CD4-positive, alpha-beta T cell (primary cell): ENCODE measurements at places on chromosomes 12 and 14.

- DNase-seq, result no peak
These were observed 102.1 kb downstream of the DYRK2 start for GRCh38 chr12:67750513-67751183.

- peak; percentile 94 for DNase-seq
These were observed at the start of gene STX2 for GRCh38 chr12:130838951-130839769. Gene STX2 (minus strand): TSS chr12:130839250. CDS start chr12:130839099, 151 bp downstream.

DNA sequence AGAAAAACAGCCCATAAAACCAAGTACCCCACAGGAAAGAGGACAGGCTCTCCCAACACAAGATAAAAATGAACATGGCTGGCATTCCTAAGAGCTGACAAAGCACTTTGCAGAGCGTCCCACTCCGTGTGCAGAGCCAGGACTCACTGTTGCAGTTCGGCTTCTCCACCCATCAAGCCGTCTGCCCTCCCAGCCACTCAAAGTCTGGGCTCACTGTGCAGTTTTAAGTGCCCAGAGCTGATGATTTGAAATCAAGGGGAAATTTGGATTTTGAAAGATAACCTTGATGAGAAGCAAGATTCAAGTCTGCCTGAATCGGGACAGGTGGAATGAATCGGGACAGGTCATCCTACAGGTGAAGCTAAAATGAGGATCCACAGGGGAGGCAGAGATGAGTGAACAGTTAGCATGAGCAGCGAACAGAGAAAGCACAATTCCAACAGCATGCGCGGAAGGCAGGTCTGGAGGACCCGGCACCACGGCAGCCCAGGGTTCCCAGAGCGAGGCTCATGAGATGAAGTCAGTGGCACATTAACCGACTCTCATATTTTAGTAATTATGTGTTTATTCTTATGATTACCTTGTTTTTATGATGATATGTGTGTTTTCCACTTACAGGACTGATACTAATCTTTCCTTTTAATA, 39.8 kb upstream of the GPR68 start:
- DNase-seq, result no peak

- no peak for DNase-seq
These were observed 34.5 kb upstream of the VRK1 start for GRCh38 chr14:96762650-96763049.

GRCh38 chr14:47189911-47190484, 485.4 kb downstream of the MDGA2 start:
- DNase-seq, result no peak

GRCh38 chr12:7451756-7452155, 7.8 kb upstream of the CD163L1 start:
- DNase-seq, result no peak

DNA sequence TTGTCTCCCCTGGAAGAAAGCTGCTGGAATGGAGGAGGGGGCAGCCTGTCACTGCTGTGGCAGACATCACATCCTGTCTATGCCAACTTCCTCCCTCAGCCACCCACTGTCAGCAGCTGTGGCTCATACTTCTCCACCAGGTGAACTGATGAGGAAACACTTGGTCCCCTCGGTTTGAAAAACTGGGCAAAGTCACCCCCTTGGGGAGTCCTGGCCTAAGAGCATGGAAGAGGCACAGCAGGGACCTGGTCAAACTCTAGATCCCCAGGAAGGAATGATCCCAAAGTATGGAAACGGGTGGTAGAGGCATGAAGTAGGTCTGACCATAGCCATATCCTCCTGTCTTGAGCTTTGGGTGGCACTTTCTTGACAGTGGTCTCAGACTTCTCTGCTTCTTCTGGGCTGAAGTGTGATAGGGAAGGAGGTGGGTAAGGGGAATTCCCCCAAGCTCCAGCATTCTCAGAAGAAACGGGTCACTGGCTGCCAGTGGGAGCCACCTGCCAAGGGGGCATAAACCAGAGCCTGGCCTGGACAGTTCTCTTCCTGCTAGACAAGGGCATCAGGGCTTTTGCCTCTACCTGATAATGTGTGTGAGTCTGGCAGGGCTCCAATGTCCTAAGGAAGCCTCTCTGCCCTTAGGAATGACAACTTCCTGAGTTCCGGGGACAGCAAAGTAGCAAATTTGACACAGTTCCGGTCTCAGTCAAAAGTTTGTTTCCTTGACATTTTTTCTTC, 36.0 kb downstream of the FMNL3 start:
- peak; percentile 65 for DNase-seq

GRCh38 chr14:55438066-55438683, 2.2 kb downstream of the TBPL2 start:
- DNase-seq, result no peak

DNA sequence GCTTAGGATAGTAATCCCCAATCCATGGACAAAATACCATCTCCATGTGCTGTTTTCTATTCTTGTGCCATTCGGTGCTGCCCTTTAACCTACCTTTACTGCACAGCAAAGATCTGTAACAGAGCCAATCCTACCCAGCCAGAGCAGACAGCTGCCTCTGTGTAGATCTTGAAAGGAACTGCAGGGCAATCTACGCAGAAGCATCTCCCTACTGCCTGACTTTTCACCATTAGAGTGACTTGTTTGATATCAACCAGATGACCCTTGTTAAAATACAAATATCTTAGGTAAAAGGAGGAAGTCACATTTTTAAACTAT, 33.9 kb upstream of the PPM1A start:
- no peak for DNase-seq

DNA sequence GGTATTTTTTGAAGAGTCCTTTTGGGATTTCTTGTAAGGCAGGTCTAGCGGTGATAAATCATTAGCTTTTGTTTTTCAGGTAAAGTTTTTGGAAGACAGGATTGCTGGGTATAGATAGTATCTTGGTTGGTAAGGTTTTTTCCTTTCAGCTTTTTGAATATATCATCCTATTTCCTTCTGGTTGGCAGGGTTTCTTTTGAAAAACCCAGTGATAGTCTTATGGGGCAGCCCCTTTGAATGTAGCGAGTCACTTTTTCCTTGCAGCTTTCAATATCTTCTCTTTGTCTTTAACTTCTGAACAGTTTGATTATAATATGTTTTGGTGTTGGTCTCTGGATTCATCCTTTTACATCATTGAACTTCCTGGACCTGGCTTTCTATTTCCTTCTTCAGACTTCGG, 20.2 kb downstream of the TMX1 start:
- no peak for DNase-seq

DNA sequence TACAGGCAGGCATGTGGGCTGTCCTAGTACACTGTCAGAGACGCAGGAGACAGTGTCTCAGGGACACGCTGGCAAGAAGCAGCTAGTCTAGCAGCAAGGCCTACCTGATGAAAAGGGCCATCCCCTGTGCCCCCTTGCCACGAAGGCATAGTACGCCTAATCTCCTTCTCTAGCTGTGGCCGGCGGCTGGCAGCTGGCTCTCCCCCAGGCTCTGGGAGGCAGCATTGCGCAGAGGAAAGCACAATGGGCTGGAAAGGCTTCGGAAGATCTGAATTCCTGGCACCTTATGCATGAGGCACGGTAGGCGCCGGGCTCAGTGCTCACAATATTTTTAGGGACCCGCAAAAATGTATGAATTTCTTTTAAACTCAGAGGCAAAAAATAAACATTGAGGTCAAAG, 16.0 kb upstream of the PLEKHH1 start:
- DNase-seq, result no peak

DNA sequence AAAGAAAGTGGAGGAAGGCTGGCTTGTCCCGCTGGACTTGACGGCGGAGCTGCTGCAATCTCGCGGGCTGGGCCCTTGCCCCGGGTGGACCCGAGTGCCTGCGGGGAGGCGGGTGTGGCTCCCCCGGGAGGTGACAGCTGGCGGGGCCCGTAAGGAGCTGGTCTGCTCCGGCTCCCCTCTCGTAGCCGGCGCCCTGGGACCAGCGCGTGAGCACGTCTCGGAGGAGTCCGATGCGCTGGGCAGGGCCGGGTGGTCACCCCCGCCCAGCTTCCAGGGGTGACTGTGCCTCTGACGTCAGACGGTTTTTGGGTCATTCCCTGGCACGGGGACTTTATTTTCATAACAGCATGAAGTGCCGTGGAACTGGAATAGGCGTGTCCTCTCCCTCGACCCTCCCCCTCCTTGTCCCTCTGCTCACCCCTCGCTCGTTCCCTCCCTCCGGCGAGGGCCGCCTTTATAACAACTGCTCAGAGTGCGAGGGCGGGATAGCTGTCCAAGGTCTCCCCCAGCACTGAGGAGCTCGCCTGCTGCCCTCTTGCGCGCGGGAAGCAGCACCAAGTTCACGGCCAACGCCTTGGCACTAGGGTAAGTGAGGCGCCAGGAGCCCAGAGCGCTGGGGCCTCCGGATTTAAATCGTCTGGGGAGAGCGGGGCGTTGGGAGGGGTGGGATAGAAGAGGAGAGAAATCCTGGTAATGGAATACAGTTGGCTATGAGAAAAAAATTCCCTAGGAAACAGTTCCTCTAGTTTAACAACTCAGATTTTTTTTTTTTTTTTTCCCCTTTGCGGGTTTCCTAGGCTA, at the start of gene GPRC5A:
GPRC5A (plus strand) TSS at position 483 of the 801 bp plus-strand sequence. CDS start 16,688 bp downstream, outside the sequence.
- DNase-seq, result peak; percentile 22

GRCh38 chr14:93105362-93105761, 10.4 kb downstream of the ITPK1 start:
- no peak for DNase-seq

DNA sequence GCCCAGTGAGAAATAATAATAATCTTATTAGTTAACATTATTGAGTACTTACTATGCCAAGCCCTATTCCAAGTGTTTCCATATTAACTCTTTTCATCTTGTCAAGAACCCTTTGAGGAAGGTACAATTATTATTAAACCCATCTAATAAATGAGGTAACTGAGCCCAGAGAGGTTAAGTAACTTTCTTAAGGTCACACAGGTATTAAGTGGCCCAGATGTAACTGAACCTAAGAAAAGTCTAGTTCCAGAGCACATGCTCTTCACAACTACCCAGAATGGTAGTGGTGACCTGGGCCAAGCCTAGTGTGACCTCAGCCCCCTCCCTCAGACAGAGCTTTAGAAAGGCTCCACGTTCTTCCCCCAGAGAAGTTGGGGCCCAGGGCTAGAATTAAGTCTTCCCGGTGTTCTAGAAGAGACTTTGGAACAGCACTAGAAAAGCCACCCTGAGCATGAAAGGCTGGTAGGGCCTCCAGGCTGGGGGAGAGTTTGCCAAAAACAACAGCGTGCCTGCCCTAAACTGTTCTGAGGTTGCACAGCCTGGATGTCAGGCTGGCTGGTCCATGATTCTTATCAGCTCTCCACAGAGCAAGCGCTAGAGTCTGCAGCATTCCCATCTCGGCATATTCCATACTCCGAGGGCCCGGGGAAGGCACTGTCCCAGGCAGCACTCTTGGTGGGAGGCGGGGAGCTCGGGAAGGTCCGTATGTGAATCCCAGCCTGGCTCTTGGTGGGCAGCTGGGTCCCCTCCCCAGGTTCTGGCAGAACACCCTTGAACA, 41.3 kb upstream of the CTDSP2 start:
- no peak for DNase-seq

DNA sequence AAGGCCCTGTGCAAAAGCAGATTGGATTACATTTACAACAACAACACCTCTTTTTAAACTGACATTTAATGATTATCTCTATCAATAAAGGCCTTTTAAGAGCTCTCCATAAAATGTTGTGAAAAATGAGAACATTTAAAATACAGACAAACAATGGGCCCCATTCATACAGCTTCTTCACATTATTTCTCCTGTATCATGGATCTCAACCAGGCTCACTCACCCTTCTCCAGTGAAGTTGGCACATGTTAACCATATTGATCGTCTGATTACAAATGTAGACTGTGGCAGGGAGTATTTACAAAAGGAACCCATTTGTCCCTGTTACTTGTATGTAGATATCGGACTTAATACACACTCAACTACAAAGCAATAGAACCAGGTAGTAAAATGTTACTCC, 220.2 kb upstream of the BTG1 start:
- DNase-seq, result no peak

GRCh38 chr14:97262336-97262735, 465.2 kb downstream of the VRK1 start:
- no peak for DNase-seq

DNA sequence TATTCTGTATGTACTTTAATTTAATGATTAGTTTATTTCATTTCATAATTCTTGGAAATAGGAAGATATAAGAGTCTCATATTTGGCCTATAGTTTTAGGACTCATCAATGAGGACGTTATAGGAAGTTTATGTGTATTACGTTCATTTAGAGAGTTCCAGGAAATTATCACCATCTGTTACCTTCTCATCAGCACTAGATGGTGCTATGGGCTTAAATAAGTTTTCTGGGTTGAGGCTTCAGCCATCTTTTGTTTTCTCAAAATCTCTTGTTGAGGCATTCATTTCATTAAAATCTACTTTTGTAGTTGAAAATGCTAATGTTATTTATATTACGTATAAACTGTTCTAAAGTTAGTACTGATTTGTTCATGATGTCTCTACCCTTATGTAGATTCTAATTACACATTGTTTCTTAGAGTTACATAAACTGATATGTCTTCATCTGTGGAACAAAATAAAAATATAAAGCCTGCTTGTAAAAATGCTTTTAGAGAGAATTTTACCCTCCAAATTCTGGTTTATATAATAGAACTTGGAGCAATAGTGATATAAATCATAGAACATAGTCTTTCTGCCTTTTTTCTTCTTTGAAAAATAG, 89.2 kb downstream of the CFAP54 start:
- DNase-seq, result no peak

DNA sequence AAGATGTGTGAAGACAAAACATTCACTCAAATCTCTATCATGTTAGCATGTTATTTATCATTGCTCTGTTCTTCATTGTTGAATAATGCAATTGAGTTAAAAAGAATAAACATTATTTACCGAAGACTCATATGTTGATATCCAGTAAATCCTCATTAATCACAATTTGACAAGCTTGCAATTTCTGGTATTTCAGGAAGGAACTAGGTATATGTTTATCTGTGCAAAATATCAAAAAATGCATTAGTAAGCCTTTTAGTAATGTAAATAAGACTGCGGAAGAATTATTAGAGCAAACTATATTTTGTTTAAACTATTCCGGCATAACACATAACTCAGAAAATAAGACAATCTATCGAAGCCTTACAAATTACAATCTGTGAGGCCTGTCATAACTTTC, 222.7 kb upstream of the NOVA1 start:
- no peak for DNase-seq

DNA sequence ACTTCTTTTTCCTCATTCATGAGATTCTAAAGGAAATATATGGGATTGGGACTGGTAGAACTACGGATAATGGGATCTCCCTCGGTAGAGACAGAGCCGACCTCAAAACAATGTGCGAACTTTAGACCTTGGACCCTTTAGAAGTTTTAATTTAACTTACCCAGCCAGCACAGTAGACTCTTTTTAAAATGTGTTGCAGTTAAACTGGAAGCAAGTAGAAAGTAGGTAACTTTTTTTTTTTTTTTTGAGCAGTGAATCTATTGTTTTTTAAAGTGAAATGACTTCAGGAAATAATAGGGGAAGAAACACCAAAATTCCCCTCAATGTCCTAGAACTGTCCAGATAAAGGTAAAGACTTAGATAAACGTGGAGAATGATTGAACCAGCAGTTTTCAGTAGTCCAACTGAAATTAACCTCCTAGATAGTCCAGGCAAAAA, 1.1 kb upstream of the ATXN2 start:
- no peak for DNase-seq

GRCh38 chr12:113238309-113238708, 17.0 kb downstream of the TPCN1 start:
- no peak for DNase-seq
